COLO829 (cell line): ENCODE measurements at places on chromosomes 3 and 15.

DNA sequence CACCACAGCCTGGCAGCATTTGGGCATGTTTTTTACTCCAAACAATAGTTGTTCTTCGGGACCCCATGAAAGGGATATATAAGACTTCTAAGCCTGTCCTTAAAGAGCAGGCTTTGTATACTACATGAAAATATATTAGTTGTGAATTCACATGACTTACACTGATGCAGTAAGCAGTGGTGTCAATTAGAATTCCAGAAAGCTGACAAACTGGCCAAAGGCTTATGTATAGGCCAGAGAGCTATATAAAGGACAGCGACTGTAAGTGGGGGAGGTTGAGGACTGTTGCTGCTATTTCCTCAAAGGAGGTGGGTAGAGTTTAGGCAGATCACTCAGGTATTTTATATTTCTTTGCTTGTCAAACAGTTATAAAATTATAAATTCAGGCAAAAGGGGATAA lies 24.8 kb downstream of the KPNA4 start:
- DNase-seq: no peak

GRCh38 chr15:78112551-78112950 lies 18.7 kb downstream of the CIB2 start:
- no peak for DNase-seq

DNA sequence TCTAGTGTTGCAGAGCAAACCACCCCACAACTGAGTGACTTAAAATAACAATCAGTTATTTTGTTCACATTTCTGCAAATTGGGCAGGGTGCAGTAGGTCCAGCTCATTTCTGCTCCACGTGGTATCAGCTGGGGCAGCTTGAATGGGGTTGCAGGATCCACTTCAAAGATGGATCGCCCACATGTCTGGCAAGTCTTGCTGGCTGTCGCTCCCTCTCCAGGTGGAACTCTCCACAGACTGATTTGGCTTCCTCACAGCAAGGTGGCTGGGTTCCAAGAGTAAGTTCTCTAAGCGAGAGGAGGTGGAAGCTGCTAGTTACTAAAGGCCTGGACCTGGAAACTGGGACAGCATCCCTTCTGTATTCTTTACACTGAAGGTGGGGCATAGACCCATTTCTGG lies 213.3 kb downstream of the SLC9A9 start:
- no peak for DNase-seq

DNA sequence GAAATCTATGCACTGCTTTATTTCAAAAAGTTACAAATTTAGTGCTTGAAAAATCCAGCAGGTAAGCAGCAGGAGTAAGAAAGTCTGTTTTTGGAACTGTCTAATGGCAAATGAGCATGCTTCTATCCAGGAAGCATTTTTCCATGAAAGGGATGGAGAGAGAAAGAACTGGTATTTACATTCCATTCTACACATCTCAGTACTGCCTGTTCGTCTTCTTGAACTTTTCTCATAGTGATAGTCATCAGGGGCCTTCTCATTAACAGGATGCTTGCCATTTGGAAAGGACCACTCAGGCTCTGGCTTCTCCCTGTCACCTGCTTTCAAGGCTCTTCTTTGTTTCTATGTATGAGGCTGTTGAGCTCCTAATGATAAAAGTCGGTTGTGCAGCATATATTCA lies 267.3 kb upstream of the IL12A start:
- no peak for DNase-seq

DNA sequence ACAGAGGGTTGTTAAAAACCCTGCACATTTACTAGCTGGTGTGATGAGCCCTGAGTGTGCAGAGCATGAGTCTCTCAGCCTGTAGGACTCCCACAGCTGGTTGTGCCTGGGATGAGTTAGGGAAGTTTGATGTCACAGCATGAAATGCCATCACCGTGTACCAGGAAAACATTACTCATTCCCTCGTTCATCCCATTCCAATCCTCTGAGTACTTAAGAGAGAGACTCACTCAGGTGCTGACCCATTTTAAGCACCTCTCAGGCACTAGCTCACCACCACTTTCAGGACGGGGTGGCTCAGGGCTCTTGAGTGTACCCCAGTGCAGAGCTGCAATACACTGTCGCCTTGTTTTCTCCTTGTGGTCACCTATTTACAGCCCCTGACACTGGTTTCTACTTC lies 18.7 kb downstream of the MGLL start:
- DNase-seq: no peak

DNA sequence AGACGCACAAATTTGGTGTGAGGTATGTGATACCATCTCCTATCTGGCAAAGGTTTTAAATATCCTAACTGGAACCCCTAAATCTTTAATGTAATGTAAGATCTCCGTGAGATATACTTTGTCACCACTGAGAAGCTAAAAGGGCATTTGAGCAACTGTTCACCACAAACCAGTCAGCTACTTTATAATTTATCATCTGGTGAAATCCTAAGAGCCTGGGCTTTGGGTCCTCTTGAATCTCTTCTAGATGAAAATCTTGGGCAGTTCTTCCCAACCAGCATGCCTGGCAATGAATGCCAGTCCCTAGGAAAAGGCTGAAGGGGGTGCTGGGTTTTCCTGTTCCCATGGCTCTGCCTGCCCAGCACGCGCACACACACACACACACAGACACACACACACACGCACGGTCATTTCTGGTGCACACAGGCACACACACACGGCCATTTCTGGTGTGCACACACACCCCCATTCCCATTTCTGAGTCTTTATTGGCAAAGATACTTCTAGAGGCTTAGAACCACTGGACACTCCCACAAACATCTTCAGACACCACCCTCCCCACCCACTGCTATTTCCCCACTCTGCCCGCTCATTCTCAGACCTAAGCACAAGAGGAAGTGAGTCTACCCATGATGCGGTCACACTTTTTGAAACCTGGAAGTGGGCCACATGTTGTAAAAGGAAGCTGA lies 72.6 kb downstream of the MYO1E start:
- peak; percentile 63 for DNase-seq

- peak; percentile 40 for DNase-seq
These were observed 123.8 kb upstream of the CHL1 start for GRCh38 chr3:72776-73175.

GRCh38 chr15:22989576-22990477 lies 9.7 kb upstream of the CYFIP1 start:
- DNase-seq: no peak

DNA sequence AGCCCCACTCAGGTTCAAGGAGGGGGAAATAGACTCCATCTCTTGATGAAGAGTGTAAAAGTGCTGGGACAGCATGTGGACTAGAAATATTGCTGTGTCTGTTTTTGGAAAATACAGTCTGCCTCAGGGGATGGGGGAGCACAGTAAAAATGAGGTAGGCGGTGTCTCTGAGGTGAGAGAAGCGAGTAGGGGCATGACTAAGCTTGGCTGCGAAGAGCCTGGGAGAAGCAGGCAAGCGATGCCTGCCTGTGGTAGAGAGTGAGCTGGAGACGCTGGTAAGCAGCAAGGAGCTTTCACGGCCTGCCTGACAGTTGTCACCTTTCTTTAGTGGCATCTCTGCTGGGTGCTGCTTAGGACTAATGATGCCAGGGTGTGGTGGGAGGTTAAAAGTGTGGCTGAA lies 49.0 kb upstream of the DCLK3 start:
- DNase-seq: no peak

DNA sequence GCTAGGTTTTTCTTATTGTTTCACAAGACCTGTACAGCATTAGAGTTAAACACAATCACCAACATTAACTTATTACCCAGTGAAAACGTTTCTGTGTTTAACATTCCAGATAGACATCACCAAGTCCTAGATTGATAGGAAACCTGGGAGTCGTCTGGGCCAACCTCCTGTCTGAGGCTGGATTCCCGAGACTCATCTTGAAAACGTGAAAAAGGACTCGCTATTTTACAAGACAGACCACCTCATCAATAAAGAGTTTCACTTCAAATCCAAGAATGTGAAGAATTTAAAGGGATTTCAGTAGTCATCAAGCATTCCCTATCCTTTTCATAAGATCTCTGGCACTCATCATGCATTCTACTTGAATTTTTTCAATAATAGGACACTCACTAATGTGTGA lies 626.6 kb downstream of the MCTP2 start:
- no peak for DNase-seq

DNA sequence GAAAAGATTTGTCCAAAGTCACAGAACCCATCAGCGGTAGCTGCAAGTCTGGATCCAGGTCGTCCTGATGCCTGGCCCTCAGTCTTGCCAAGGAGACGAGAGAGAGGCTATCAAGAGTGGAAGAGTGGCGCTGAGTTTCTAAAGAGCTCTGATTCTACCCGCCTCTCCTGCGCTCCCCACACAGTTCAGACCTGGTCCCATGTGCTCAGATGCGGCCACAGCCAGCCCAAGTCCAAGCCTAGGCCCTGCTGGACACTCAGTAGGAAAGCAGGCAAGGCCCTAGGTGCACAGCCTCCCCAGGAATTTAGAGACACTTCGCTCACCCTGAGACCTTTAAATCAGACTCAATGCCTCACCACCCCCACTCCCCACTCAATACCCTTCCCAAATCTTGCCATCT lies 32.4 kb downstream of the CCDC12 start:
- no peak for DNase-seq

GRCh38 chr3:147940405-147941193 lies 531.4 kb downstream of the ZIC1 start:
- DNase-seq: no peak

GRCh38 chr3:45792036-45792435 lies 4.3 kb downstream of the SLC6A20 start:
- DNase-seq: no peak

GRCh38 chr3:98914210-98915080 lies 12.9 kb upstream of the DCBLD2 start:
- no peak for DNase-seq

- no peak for DNase-seq
These were observed 108.6 kb upstream of the DLG1 start for GRCh38 chr3:197407053-197407452.

- peak; percentile 40 for DNase-seq
These were observed 250.3 kb downstream of the ULK4 start for GRCh38 chr3:41711651-41712050.

DNA sequence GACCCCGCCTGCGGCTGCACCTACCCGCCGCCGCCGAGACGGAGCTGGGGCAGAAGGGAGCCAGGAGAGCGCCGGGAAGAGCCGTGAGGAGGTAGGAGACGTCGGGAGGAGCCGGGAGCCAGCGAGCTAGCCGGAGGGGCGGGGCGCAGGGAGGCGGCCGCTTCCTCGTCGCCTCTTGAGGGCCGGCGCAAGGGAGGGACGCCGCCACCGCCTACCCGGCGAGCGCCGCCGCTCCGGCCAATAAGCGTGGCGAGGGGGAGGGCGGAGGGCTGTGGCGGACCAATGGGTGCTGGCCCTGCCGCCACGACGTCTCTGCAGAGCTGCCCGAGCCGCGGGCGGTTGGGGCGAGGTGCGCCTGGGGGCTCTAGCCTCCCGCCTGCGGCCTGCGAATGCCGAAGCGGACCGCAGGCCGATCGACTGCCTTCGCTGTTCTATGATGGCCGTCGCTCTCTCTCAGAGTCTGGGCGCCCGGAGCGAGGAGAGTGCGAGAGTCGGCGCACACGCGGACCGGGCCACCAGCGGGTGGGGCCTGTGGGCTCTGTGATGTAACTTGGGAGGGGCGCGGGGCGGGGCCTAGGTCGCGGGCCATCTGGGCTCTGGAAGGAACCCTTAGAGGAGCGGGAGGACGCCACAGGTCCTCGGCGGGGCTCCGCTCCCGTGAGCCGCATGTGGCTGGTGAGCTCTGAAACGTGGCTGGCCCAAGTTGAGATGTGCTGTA lies 72.7 kb upstream of the MAP4 start:
- DNase-seq: peak; percentile 95

- DNase-seq: no peak
These were observed 14.3 kb downstream of the BCL2L10 start for GRCh38 chr15:52098323-52098722.

DNA sequence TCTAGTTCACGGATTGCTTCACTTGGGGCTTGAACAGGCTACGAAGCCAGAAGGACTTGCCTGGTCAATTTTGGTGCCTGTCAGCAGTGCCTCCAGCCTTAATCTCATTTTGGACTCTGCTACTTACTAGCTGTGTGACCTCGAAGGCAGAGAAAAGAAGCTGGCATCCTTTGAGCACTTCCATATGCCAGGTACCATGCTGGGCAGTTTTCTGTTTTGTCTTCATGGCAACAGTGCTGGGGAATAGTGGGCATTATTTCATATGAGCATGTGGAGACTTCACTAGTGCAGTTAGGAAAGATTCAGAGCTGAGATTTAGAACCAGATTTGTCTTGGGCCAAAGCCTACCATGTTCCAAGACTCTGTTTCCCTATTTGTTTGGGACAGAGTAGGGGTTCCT lies 92.2 kb downstream of the LRTM1 start:
- DNase-seq: no peak

DNA sequence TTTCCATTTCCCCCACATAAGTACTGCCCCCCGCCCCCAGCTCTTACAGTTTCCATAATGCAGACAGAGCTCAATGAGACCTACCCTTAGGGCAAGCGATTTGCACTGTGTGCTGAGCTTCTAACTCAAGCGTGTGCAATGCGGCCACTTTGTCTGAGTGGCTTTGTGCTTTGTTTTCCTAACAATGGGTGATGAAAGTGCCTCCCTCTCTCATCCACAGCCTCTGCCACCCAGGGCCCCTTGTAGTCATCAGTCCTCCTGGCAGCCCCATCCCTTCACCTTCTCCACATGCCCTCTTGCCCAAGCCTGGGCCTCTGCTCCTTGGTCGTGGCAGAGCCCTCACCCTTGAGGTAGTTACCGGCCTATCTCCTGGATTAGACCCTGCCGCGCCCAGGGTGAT lies 17.2 kb downstream of the DAPK2 start:
- no peak for DNase-seq

DNA sequence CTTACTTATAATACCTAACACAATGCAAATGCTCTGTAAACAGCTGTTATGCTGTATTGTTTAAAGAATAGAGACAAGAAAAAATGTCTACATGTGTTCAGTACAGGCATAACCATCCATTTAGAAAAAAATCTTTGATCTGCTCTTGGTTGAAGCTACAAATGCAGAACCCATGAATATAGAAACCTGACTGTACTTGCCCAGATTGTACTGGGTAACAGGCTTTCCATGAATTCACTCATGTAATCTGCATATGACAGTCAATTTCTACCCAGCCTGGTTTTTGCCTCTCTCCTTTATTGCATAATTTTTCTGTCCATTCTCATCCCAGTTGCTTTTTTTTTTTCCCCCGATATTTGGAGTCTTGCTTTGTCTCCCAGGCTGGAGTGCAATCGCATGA lies 62.6 kb upstream of the ETV5 start:
- DNase-seq: no peak

DNA sequence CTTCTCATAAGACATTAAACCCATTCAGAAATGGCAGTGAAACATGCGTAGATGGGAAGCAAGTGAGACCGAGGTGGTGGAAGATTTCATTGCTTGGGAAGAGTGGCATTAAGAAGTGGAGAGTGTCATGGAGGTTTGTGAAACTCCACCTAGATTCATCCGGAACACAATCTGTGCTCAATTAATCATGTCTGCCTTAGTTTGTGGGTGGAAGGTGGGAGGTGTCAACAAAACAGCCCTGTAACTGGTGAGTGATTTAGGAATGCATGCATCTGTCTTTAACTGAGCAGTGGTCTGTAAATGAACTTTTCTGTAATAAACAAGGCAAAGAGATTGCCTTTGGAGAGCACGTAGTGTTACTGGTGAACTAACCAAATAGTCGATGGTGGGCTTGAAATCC lies 113.7 kb downstream of the WNT5A start:
- DNase-seq: no peak

GRCh38 chr3:192382861-192383260 lies 344.5 kb downstream of the FGF12 start:
- DNase-seq: no peak
